ENCODE measurements at places on chromosomes 11 and 22.

DNA sequence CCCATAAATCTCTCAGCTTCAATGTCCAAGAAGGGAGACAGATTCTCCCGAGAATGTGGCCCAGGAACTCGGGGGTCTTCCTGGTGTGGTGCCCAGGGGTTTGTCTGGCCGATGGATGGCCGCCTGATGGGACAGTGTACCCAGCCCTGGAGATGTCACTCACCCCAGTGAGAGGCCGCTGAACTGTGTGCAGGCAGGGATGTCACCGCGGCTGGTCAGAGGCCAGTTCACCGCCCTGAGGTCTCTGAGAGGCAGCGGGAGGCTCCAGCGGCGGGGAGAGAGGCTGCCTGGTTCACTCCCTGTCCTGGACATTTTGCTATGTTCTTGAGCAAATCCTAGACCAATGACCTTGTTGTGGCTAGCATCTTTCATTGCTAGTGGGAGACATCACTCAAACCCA is 1349.5 kb downstream of the BRD1 start:
- DNase-seq: no peak

GRCh38 chr11:47506795-47507562 is 46.0 kb downstream of the CELF1 start:
- DNase-seq: no peak

GRCh38 chr11:125381499-125382044 is 114.5 kb downstream of the FEZ1 start:
- DNase-seq: no peak

GRCh38 chr11:85525686-85526085 is 101.5 kb downstream of the DLG2 start:
- no peak for DNase-seq

GRCh38 chr22:35404176-35404575 is 4.2 kb downstream of the MCM5 start:
- DNase-seq: no peak

- DNase-seq: no peak
Observed at GRCh38 chr11:71244116-71244810, 8.1 kb downstream of the SHANK2 start.

- no peak for DNase-seq
Observed at GRCh38 chr11:78270971-78271370, 82.3 kb downstream of the USP35 start.

DNA sequence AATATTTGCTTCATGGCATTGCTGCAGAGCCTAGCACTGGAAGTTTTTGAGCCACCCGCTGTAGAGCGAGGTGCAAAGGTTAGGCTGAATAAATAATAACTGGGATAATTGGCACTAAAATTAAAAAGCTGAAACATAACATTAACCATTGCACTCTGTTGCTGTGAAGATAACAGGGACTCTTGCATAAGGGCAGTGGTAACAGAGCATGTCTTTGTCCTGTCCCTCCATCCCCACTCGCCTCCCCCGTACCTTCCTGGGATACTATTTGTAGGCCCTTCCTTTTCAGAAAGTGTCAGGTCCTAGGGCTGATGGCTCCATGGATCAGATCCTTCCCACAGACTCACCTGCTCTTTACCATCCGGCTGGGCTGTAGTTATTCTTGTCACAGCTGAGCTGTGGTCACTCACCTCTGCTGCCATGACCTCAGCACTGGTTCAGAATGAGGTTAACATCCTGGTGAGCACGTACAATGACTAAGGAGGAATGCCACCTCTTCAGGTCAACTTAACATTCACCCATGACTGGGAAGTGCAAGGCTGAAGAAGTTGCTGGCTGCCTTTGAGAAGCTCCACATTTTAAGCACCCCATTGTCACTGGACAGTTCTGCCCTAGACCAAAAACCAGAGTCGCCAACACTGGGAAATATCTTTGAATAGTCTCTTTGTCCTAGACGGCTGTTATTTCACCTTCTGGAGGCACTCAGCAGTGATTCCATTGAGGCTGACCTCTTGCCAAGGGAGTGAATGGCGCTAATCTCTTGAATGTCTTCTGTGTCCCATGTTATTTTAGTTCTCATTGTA is 103.2 kb upstream of the KIRREL3 start:
- no peak for DNase-seq

GRCh38 chr22:49783926-49784629 is 43.6 kb downstream of the BRD1 start:
- DNase-seq: no peak

DNA sequence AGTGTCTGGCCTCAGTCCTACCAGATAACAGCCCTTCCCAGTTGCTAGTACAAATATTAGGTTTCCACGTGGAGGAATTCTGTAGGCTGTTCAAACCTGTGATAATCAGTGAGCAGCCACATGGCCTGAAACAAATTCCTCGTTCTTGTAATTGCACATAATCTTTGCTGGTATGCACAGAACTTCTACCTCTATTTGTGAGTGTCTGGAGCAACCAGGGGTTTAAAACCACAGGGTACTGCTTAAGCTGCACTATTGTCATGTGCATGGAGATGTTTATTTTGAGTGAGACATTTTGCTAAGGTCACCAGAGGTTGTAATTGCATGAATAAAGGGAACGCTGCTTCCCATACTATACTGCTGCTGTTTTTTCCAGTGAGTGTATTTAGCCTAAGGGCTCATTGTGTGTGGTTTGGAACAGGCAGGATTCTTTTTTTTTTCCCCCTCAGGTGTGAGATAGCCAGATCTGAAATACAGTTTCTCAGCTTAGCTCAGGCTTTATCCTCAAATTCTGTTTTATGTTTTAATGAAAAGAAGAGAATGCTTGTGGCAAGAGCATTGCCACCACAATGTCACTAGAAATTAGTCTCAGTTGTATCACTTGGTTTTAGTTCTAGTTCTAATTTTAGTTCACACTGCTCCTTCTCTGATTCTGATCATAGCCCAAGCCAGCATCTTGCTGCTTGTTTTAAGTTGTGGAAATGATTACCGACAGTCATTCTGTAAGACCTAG is 60.5 kb downstream of the CYB5R2 start:
- no peak for DNase-seq
